ENCODE measurements at places on chromosomes 12 and 14.
A peak's percentile ranks its signal among the peaks of the same experiment; 100 is the strongest.

GRCh38 chr14:41925409-41925808, 318.7 kb downstream of the LRFN5 start:
- DNase-seq, result no peak

DNA sequence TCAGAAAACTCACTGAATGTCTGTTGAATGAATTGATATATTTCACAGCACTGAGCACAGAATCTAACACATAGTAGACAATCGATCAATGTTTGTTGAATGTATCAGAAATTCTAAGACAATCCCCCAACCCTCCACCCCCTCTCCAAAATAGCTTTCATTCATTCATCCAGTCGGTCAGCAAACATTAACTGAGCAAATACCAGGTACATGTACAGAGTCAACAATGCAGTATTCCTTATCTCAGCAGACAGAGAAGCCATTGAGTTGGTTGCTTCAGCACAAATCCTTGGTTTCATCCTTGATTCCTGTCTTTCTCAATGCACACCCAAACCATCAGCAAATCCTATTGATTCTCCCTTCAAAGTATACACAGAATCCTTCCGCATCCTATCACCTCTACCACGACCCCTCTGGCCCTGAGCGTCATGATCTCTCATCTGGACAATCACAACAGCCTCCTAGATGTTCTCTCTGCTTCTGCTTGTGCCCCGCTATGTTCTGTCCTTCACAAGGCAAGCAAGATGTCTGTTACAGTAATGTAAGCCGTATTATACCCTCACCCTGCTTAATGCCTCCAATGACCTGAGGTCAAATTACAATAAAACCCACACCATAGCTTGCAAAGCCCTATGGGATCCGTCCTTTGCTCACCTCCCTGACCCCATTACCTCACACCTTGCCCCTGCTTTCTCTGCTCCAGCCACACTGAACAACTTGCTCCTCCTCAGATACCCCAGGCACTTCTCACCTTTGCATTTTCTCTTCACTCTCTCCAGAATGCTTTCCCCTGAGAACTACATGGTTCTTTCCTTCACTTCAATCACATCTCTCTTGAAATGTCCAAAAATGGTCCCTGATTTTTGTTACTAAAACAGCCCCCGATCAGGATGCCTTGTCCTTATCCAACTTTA, 738.1 kb upstream of the TBX3 start:
- DNase-seq, result no peak

DNA sequence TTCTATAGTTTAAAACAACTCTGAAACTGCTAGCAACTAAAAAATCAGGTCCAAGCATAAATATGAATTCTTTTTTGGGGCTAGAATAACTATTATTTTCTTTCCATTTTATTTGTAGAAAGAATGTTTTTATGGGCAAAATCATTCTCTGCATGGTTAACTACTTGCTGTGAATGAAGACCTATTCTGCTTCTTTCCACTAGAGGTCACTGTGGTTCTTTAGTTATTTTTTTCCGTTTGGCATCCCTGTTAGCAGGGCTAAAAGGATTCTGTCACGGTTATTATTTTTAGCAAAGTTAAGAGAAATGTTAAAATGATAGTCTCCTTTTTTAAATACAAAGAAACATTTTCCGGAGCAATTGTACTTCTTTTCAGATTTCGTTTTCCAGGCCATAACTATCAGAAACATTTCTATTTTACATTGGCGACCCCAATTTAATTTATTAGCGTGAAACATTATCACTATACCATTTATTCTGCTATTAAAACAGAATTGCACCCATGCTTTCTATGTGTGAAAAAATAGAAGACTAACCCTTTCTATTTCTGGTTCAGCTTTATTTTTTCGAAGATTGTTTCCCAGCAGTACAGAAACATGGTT, 404.8 kb downstream of the ATP23 start:
- no peak for DNase-seq

DNA sequence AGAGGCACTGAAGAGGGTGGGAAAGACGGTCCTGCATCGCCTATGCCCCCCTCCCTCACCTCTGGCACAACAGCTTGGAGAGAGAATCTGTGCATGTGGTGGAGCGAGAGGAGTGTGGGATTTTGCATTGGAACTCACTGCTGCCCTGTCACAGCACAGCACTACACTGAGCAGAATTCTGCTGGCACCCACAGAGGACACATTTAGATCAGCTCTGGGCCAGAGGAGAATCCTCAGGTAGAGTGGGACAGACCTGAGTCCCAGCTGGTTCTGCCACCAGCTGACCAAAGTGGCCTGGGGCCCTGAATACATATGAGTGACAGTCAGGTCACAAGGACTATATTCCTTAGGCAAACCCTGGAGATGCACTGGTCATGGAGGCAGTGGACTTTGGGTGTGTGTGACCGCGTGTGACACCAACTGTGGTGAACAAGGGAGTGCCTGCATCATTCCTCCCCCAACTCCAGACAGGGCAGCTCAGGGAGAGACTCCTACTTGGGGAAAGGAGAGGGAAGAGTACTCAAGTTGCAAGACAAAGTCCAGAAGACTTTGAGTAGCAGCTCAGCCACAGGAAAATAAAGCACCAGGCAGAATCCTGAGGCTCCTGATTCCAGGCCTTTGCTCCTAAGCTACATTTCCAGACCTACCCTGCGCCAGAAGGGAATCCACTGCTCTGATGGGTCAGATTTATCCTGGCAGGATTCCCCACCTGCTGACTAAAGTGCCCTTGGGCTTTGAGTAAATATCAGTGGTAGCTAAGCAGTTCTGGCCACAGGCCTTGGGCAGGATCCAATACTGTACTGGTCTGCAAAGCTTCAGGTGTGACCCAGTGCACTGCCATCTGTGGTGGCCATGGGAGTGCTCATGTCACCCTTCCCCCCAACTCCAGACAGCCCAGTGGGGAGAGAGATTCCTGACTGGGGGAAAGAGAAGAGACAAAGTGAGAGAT, 10.6 kb upstream of the ACOT1 start:
- DNase-seq, result peak; percentile 70

DNA sequence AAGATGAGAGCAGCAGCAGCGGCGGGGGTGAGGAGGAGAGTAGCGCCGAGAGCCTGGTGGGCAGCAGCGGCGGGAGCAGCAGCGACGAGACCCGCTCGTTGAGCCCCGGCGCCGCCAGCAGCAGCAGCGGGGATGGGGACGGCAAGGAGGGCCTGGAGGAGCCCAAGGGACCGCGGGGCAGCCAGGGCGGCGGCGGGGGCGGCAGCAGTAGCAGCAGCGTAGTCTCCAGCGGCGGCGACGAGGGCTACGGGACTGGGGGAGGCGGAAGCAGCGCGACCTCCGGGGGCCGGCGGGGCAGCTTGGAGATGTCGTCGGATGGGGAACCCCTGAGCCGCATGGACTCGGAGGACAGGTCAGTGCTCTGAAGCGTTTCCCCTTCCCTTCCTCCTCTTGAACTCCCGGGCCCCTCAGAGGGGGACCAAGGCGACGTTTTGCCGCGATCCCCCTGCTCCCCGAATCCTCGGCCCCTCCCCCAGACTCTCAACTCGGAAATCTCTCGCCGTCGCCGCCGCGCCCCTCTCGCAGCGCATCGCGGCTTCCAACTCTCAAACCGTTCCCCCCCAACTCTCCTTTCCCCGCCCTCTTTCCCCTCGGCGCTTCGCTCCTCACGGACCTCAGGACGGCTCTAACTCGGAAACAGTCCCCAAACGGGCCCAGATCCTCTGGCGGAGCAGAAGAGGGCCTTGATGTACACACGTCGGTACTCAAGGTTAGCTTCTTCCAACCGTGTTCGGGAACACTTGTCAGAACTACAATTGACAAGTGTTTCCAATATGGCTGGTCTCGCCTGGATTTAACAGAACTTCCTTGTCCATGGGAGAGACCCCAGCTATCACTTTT, 947 bp downstream of the AEBP2 start:
- DNase-seq, result peak; percentile 78

- DNase-seq, result no peak
Observed at GRCh38 chr12:30926243-30927221, at the start of gene TSPAN11. Gene TSPAN11, plus strand, starts transcription at chr12:30926748. Its CDS starts 27,244 bp downstream, at chr12:30953992.

GRCh38 chr12:50097952-50098351, 5.9 kb upstream of the GPD1 start:
- DNase-seq, result no peak

GRCh38 chr12:109890620-109891170, 9.4 kb upstream of the TCHP start:
- no peak for DNase-seq

GRCh38 chr12:27780612-27781408, 774 bp upstream of the MANSC4 start:
- no peak for DNase-seq

GRCh38 chr14:64671591-64671990, 32.6 kb upstream of the PLEKHG3 start:
- DNase-seq, result no peak

DNA sequence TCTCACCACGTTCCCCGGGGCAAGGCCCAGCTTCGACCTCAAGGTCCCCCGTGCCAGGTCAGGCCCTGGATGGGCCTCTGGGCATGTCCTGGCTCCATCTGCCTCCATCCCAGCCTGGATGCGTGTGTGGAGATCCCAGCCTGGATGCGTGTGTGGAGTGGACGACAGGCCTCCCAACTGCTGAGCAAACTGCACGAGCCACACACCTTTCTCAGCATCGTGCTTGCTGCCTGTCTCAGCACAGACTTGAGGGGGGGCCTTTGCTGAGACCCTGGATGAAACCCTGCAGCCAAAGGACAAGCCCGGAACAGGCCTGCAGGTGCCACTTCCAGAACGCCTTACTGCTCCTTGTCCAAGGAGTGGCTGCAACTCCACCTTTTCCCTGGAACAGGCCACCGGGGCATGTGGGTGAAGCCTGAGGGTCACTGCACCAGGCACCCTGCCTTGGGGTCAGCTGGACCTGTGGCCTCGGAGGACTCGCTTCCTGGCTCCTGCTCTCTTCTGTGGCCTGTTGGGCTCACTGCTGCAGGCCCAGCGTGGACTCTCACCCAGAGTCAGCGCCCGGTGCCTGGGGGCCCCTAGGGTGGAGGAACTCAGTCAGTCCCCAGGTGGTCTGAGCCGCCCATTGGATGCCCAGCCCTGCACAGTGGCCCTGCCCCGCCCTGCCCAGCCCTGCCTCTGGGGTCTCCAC, 176.0 kb downstream of the KIF26A start:
- DNase-seq, result no peak

DNA sequence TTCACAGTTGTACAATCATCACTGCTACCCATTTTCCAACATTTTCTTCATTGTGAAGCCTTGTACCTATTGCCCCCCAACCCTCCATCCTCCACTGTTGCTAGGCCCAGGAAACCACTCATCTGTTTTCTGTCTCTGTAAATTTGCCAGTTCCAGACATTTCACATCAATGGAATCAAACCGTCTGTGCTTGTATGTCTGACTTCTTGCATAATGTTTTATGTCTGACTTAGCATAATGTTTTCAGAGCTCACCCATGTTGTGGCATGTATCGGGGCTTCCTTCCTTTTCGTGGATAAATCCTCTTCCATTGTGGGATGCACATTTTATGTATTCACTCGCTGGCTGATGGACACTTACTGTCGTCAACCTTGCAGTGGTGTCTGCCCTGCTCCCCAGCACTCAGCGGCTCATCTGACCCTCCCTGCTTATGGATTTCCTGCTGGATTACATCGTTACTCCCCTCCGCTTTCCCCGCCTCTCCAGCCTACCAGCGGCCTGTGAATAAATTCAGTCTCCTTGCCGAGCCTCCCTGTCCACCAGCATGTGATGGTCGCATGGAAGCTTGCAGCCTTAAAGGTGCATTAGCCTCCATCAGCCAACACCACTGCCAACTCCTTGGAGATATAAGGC, 727.6 kb upstream of the TMEM132C start:
- no peak for DNase-seq

DNA sequence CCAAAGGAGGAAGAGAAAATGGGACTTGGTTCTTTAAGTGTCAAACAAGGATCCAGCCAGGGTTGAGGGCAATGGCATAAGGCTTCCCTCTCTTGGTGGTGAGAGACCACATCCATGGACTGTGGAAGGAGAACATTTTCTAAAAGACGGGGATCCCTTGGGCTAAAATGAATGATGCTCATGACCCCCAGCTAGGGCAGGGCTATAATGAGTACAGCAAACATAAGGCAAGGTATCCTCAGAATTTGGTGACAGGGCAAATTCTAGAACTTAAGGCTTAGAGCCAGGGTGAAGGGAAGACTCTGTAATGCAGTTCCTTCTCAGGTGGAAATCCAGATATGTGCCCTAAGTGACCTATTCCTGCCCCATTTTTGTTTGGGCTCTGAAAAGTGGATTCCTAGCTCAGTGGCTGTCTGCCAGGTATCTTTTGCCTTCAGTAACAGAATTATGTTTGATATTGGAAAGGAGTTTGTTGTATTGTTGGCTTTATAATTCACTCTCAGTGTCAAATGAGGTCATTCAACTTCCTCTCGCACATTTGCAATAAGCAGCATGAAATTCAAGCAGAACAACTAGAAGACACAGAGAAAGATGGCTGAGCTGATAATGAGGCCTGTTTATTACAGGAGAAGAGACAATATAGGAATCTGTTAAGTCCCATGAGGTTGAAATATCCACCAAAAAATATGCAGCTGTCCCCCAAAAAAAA, 76.8 kb downstream of the DAD1 start:
- no peak for DNase-seq

- DNase-seq, result no peak
Observed at GRCh38 chr12:106831699-106832098, 57.2 kb downstream of the RIC8B start.

DNA sequence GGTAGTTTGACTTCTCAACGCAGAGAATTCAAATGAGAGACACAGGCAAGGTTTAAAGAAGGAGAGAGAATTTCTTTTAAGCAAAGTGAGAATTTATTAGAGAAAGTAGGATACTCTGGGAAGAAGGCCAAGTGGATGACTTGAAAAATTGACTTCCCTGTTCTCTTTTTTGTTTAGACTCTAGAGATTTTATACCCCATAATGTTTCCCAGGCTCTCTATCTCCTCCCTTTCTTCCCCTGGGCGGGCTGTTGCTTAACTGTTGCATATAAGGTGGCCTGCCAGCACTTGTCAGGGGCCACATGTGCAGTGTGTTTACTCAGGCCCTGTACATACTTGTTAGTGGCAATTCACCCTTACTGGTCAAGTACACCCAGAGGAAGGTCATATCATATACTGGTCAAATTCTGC, 403.7 kb downstream of the SLC6A15 start:
- DNase-seq, result peak; percentile 60

DNA sequence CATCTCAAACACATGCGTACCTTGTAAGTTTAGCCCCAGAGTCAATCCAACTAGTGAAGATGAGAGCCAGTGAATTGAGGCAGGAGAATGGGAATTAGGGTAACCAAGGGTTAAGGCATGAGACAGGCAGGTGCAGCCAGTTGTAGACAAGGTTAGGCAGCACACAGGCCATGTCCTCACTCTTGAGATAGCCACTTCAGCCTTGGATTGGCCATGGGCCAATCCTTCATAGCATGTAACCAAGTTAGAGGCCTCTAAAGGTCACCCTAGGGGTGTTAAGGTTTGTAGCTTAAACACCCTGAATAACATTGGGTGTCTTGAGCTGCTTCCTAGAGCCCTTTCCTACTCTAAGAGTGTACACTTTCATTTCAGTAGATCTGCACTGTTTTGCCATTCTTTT, 208.2 kb upstream of the RBM19 start:
- DNase-seq, result no peak

- no peak for DNase-seq
Observed at GRCh38 chr12:28878629-28879028, 270.4 kb upstream of the FAR2 start.

GRCh38 chr12:111204788-111205241, 164.1 kb downstream of the PHETA1 start:
- no peak for DNase-seq
